ENCODE measurements at places on chromosomes 5 and 9.

DNA sequence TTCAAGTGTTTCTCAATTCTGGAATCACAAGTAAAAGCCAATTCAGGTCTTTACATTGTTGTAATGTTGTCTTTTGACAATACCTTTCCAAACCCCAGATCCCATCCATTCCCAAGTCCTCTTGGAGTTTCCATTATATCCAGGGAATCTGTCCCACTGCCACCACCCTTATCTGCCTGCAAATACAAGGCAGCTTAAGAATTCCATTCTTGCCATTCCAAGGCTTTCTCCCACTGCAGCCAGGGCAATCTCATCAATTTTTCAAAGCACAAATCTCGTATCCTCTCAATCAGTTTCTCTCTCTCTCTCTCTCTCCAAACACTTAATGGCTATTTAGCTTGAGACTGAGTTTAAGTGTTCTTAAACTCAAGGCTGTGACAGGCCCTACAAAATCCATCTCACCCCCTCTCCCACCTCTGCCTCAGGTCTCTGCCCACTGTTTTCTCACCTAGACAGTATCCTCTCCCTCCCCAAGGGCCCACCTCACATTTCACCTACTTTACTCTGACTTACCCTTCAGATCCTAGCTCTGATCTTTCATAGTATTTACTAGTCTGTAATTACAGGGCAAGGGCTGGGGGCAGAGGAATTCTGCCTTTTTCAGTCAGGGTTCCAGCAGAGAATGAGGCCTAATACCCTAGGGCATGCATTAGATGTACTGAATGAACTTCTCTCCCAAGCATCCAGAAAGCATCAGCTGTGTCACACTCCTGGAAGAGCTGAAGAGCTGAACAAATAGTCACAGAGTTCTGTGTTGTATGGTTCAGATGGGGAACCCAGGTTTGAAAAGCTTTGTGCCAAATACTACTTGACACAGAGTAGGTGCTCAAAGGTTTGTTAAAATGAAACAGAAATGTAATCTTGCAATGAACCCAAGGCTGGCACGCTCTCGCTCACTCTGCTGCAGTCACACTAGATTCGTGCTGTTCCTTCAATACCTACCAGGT lies 46.0 kb downstream of the RAPGEF1 start:
- no peak for DNase-seq

DNA sequence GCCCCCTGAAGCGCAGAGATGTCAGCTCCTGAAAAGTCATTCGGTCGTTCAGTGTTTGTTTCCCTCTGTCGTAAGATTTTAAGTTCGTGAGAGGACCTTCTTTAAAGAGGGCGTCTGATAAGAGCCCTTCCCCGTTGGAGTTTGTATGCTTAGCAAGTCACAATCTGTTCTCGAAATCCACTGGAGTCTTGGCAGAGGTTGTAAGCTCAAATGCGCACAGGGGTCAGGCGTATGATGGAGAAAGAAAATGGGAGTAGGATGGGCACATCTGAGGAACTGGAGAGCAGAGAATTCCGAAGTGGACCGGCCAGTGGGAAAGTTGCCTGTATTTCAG lies 710 bp downstream of the HSD17B4 start:
- no peak for DNase-seq

GRCh38 chr5:135501965-135502364 lies 33.8 kb downstream of the NEUROG1 start:
- DNase-seq, result no peak

DNA sequence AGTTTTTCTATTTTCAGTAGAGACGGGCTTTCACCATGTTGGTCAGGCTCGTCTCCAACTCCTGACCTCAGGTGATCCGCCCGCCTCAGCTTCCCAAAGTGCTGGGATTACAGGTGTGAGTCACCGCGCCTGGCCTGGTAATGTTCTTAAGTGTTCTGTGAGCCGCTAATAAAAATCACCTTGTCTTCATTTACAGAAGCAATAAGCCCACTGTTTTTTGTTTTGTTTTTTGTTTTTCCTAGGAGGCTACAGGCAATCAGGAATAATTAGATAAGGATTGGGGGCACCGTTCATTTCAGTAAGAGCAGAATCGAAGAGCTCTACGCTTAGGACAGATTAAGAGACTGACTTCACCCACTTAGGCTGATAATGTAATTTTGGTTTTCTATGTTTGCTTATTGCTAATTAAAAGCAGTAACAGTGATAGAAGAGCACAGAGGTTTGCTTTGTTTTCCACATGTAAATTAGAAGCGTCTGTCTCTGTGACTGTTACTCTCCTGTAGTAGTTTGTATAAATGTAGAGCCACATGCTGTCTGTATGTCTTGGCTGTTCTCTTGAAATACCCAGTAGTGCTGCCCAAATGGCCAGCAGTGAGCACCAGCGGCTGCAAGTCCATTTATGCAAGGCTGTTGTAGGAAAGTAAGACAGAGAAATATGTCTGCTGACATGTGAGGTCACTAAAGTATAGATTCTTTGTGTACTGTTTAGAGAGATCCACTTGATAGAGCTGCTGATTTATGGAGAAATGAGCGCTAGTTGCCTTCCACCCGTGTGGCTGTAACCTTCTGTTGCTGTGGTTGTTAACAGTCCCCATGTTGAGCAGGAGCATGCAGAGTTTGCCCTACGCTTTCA lies 30.5 kb downstream of the TRIO start:
- no peak for DNase-seq

- no peak for DNase-seq
Measured at GRCh38 chr5:2193142-2193541, 310.4 kb upstream of the IRX4 start.

DNA sequence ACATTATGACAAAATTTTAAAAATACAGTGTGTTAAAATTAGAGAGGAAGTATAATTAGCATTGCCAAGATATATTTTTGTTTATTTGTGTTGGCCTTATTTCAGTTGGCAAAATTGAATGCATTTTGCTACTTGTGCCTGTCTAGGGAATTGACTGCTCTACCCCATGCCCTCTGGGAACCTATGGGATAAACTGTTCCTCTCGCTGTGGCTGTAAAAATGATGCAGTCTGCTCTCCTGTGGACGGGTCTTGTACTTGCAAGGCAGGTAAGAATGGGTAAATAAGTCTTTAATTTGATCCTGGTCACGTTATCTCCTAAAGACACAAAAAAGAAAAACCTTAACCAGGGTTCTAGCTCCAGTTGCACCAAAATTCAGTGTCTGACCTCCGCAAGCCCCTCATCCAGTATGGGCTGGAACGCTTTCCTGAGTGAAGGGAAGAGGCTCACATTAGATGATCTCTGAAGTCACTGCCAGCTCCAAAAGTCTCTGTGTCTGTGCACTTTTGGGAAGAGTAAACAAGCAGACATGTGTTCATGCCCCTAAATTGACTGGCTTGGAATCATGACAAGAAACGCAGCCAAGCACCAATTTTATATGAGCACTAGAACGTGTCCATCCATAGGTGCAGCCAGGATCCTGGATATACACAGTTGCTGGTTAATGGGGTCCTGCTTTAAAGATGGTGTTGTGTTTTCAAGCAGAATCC lies 98.3 kb upstream of the PRRC1 start:
- DNase-seq, result no peak

- no peak for DNase-seq
Measured at GRCh38 chr9:132168347-132168746, 6.5 kb downstream of the NTNG2 start.

- DNase-seq, result no peak
Measured at GRCh38 chr9:95511616-95511931, 5.2 kb downstream of the PTCH1 start.

DNA sequence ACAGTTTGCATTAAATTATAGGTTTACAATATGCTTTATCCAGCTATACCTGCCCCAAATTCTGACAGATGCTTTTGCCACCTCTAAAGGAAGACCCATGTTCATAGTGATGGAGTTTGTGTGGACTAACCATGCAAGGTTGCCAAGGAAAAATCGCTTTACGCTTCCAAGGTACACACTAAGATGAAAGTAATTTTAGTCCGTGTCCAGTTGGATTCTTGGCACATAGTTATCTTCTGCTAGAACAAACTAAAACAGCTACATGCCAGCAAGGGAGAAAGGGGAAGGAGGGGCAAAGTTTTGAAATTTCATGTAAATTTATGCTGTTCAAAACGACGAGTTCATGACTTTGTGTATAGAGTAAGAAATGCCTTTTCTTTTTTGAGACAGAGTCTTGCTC lies 41.0 kb downstream of the FXN start:
- no peak for DNase-seq

Measured in activated CD4-positive, alpha-beta T cell treated with anti-CD3 and anti-CD28 coated beads, Interleukin-10, Interleukin-2, amounts not matched to agents 100 ng/mL and 50 ng/mL, durations not matched to agents 16 hours and 8 hours (primary cell).